ENCODE measurements at places on chromosomes 11 and 22.
A peak's percentile ranks its signal among the peaks of the same experiment; 100 is the strongest.

- no peak for DNase-seq
Observed at GRCh38 chr11:43797337-43797736, 83.3 kb upstream of the ALKBH3 start.

GRCh38 chr22:25942115-25942855 lies 200.3 kb downstream of the MYO18B start:
- DNase-seq, result no peak

DNA sequence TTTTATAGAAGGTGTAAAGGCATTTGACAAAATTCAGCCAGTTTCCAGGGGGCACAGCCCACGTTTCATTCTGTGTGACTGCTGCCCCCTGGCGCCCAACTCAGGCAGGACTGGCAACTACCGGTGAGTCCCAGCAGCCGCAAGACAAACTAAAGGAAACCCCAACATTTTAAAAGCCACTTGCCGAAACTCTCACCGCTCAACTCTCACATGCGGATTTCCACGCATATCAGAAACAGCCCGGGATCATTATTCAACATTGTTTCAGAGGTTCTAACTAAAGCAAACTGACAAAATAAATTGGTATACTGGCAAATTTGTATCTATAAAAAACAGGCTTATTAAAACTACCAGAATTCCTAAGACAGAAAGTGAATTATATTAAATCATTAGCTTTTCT lies 48.2 kb downstream of the MORC2 start:
- peak; percentile 86 for DNase-seq

DNA sequence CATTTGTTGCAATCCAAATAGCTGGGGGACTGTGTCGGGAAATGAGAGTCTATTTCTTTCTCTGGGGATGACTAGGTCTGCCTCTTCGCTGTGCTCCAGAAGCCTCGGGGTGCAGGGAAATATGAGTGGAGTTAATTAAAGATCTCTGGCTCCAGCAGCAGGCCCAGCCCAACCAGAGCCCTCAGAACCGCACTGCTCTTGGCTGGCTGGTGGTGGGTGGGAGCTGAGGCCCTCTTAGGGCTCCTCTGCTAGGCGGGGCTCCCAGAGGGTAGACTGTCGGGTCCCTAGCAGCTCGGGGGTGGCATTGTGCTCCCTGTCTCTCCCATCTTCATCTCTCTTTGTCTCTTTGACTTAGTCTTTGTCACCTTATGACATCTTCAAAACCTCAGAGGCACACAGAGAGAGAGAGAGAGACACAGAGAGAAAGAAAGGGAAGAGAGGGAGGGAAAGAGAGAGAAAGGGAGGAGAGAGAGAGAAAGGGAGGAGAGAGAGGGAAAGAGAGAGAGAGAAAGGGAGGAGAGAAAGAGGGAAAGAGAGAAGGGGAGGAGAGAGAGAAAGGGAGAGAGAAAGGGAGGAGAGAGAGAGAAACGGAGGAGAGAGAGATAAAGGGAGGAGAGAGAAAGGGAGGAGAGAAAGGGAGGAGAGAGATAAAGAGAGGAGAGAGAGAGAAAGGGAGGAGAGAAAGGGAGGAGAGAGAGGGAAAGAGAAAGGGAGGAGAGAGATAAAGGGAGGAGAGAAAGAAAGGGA lies 20.2 kb downstream of the MPPED1 start:
- no peak for DNase-seq
